Astrocyte (in vitro differentiated cells and primary cell): ENCODE measurements at places on chromosomes 4 and X. TPM values are rescaled to one million over a fixed set of nuclear protein-coding genes. Genes with fewer than 3 reads are reported as not detected.
A peak's percentile ranks its signal among the peaks of the same experiment; 100 is the strongest.

DNA sequence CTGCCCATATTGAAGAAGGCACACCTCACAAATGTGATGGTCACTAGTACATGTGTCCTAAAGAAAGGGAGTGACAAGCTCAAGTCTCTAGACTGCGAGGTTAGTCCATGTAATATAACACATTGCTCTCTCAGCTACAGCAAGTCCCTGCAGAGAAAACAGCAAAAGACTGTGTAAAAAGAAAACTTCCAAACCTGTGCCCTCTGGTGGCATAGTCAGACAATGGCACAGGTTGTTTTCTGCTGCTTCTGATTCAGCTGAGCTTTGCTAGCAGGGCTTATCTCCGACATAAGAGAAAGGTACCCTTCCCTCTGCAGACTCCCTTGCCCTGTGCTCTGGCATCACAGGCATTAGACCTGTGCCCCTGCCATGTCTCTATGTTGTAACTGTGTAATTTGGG, 1.4 kb upstream of the SERPINA7 start:
- no peaks in the 10 kb centered on the region for H3K4me1 ChIP-seq
- H3K36me3 ChIP-seq, result no peaks in the 10 kb centered on the region
- no peak for DNase-seq
- no peaks in the 10 kb centered on the region for H3K27me3 ChIP-seq

GRCh38 chrX:53644751-53645150, 41.8 kb downstream of the HUWE1 start:
- no peaks in the 10 kb centered on the region for H3K4me1 ChIP-seq
- no peak overlapping the region for H3K4me3 ChIP-seq
- H3K27ac ChIP-seq, result no peak overlapping the region
- DNase-seq, result no peak

- no peaks in the 10 kb centered on the region for H3K36me3 ChIP-seq
- H3K4me1 ChIP-seq, result peaks cover 21% of the 10 kb centered on the region
- H3K27ac ChIP-seq, result no peak overlapping the region
- H3K4me3 ChIP-seq, result no peak overlapping the region
These were observed 105.0 kb downstream of the PCDH7 start for GRCh38 chr4:30825008-30825770.

DNA sequence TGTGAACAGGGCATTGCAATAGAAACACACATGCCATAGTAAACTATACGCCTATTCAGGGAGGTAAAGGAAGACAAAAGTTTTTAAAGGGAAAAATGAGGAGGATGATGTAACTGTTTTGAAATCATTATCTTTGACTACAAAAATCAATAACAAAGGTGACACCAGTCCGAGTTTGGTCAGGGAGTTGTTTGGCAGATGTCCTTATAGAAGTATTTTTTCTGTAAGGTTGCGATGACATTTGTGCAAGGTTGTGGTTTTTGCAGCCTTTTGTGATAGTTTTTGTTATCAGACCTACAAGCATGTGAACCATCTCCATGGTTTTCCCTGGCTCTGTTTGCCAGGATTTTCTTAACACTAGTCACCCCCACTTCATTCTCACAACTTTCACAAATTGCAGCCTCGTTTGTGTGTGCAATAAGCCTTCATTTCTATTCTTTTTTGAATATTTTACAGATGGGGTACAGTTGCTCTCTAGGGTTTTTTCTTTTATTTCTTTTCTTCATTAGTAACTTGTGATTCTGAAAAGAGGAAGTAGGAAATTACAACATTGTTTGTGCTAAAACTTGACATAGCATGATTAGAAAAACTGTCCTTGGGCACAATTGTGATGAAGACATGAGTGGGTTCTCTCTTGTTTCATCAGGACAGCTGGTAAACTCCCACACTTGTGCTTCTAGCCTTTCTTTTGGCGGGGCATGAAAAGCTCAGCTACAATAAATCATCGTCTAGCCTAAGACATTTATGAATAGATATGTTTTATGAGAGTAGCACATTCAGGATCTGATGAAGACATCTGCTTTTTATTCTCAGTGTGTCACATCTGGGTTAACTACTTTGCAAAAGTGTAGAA, 60.2 kb upstream of the PNPLA4 start:
- DNase-seq, result peak; percentile 65
- H3K4me1 ChIP-seq, result peaks cover 22% of the 10 kb centered on the region
- no peaks in the 10 kb centered on the region for H3K27me3 ChIP-seq
- peak overlapping the region; percentile 3 for H3K4me3 ChIP-seq
- H3K27ac ChIP-seq, result peak overlapping the region; percentile 91

DNA sequence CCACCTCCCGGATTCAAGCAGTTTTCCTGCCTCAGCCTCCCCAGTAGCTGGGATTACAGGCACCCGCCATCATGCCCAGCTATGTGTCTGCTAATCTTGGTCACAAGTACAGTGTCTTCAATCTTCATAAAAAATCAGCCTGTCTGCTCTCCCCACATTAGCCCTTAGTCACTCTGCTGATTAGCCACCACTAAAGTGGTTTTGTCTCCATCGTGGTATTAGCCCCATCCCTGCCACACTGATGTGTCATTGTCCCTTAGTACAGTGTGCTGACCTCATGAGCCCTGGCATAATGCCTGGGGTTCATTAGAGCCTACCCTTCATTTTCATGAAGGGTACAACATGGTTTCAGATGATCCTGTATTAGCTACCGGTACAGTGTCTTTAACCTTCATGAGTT, 49.9 kb downstream of the ZNF157 start:
- DNase-seq, result no peak
- no peak overlapping the region for H3K27ac ChIP-seq
- no peaks in the 10 kb centered on the region for H3K4me1 ChIP-seq

DNA sequence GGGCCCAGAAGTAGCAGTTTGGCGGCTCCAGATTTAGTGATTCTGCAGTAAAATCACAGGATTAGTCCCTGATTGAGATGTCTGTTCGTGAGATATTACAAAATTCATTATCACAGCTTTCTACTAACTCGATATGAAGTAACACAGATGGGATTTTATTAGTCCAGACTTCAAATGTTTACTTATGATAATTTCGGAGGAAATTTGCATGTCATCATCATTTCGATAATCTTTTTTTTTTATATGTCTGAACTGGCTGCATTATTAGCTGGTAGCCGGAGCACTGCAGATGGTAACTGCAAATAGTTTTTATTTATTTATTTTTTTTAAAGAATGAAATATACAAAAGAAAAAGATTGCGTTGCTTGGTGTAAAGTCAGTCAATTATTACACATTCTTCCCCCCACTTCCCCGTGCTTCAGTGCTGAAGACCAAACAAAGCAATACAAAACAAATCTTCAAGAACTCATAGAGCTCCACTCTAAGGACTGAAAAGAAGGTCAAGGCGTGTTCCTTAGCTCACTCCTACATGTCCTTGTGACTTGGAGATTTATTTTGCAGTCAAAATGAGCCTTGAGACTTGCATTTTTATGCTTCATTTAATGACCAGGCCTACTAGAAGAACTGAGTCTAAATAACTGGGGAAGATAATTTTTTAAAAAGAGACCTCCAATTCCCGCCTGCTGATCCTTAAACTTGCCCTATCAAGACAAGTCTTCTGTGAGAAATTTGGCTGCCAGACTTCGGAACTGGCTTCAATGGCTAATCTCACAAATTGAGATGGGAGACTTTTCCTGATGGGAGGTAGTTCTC, 11.7 kb upstream of the PITX2 start:
- H3K4me1 ChIP-seq, result peaks cover 12% of the 10 kb centered on the region
- DNase-seq, result no peak
- no peak overlapping the region for H3K27ac ChIP-seq
- H3K27me3 ChIP-seq, result peaks cover 93% of the 10 kb centered on the region
- no peak overlapping the region for H3K4me3 ChIP-seq

GRCh38 chrX:104721854-104722253, 155.9 kb downstream of the IL1RAPL2 start:
- no peaks in the 10 kb centered on the region for H3K36me3 ChIP-seq
- DNase-seq, result no peak
- H3K27me3 ChIP-seq, result no peaks in the 10 kb centered on the region
- H3K27ac ChIP-seq, result no peak overlapping the region
- H3K4me3 ChIP-seq, result no peak overlapping the region
- no peaks in the 10 kb centered on the region for H3K4me1 ChIP-seq

- H3K27ac ChIP-seq, result no peak overlapping the region
- no peaks in the 10 kb centered on the region for H3K4me1 ChIP-seq
These were observed 286.3 kb upstream of the AGA start for GRCh38 chr4:177728361-177729152.

RHOXF2 gene
- total RNA-seq, result not detected in 2 replicates

YIPF7 gene
- 0.30 and 0.31 TPM in 2 replicates for total RNA-seq

CLDN22 gene
- total RNA-seq, result not detected in 2 replicates

APEX2 gene
- total RNA-seq, result 14.5 and 15.0 TPM in 2 replicates

TRO gene
- 83.9 and 86.6 TPM in 2 replicates for total RNA-seq
